ENCODE measurements at places on chromosomes 16 and 17.

- no peak for DNase-seq
Measured at GRCh38 chr16:66414891-66415290, 12.2 kb upstream of the BEAN1 start.

DNA sequence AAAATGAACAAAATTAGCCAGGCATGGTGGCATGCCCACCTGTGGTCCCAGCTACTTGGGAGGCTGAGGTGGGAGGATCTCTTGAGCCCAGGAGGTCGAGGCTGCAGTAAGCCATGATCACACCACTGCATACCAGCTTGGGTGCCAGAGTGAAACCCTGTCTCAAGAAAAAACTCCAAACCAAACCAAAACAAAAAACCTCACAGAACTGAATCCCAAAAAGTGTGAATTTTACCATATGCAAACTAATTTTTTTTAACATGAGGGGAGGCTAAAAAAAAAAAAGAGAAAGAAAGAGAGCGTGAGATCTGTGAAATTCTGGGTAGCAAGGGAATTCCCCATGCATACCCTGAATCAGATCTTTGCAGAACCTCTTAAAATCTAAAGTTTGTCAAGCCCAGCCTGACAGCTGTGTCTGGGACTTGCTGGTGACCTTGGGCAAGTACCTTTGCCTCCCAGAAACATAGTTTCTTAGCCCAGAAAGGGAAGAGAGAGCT lies 17.1 kb upstream of the CDH1 start:
- no peak for DNase-seq

DNA sequence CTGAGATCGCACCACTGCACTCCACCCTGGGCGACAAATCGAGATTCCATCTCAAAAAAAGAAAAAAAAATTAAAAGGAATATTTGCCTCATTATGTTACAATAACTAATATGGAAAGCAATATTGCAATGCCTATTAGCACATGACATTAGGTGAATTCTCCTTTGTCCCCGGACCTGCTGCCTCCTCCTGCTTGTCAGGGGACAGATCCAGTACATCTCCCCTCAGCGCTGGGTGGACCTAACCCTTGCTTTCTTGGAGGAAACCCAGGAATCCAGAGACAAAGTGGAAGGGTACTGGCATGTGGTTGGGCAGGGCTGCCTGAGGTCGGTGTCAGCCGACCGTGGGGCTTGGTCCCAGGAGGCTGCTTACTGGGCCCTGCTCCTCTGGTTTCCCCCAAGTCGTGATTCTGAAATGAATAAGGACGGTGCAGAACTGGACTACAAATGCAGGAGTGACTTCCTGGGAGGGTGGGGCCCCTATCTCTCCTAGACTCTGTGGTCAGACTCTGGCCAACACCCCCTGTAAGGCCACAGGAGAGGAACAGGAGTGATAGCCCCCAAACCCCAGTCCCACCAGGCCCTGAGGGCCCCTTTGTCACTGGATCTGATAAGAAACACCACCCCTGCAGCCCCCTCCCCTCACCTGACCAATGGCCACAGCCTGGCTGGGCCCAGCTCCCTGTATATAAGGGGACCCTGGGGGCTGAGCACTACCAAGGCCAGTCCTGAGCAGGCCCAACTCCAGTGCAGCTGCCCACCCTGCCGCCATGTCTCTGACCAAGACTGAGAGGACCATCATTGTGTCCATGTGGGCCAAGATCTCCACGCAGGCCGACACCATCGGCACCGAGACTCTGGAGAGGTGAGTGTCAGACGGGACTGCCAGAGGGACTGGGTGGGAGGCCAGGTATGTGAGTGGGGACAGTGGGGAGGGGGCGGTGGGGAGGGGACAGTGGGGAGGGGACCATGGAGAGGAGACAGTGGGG lies at the start of gene HBZ:
Gene HBZ, plus strand, starts transcription at position 504 of the 988 bp plus-strand sequence. Its CDS starts 266 bp downstream, at position 770.
- no peak for DNase-seq

DNA sequence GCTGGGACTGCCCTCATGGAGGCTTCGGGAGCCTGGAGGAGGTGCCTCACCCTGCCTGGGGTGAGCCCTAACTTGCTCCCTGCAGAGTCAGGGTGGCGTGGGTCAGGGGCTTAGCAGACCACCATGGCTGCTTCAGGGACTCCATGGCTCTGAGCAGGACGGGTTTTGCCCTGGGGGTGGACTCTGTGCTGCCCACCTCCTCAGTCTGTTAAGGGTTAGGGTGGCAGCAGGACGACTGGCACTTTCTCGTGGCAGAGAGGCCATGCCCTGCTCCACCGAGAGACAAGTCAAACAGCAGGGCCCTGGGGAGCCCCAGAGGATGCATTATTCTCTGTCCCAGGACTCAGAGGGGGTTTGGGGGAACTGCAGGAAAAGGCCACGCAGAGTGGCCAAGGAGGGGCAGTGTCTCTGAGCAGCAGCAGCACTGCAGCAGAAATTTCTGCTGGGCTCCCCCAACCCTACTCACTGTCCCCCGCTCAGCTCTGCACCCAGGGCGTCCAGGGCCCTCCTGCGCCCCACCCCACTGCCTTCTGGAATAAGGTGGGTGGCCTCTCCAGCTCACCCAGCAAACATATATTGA lies 1.8 kb upstream of the PRSS22 start:
- no peak for DNase-seq

DNA sequence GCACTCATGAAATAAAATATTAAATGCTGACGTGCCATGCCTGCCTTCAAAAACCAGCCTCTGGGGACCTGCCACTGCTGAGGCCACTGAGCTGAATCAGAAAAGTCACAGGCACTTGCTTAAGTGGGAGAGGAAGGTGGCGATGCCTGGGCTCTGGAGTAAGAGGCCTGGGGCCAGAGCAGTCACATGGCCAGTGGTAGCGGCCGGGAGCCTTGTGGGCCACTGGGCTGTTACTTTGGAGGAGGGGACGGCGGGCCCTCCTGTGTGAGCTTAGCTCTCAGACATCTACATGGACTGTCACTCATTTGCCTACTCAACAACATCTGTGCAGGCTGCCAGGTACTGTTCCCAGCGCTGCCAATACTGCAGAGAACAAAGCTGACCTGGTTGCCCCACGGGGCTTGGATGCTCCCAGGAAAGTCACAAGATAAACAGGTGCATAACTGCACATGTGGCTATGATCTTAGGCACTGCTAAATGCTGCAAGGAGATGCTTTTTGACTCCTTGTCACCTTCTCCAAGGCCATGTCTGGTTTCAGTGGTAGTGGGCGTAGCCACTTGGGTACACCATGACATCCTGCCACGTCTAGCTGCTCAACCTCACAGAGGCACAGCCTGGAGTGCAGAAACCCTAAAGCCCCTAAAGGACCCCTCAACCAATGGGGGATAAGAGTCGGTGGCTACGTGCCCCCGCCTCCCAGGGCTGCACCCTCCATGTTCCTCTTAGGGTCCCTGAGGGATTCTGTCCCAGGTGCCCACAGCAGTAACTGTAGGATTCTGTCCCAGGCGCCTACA lies 11.6 kb downstream of the COTL1 start:
- no peak for DNase-seq

DNA sequence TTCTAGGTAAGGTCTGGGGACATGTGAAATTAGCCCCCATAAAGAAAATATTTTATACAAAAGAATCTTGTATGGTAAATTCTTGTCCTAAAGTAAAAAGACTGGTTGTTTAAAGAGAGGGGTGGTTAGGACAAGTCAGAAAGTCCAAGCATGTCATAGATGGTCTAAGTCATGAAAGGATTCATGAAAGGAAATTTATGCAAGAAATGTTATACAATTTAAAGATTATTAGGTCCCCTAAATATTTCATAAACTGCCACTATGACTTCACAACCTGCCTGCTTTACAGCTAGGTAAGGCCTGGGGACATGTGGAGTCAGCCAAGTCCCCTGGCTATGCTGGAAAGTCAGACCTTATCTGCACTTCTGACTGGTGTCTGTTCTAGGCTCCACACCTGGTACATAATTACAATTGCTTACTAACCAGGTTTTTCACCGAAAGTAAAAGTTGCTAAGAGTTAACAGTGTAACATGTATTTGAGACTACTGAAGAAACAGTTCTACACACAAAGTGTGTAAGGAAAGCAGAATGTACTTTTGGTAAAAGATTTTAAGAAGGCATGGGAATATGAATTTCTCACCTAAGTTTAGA lies 17.0 kb downstream of the N4BP1 start:
- DNase-seq, result no peak

Data from stimulated activated CD4-positive, alpha-beta T cell treated with anti-CD3 and anti-CD28 coated beads, TNF-alpha, amount 100 ng/mL, for 4 hours (primary cell).